ENCODE measurements at places on chromosomes 5 and 9.

GRCh38 chr5:172745838-172746237 is 25.2 kb downstream of the DUSP1 start:
- DNase-seq: no peak

GRCh38 chr9:38360839-38361472 is 31.5 kb upstream of the ALDH1B1 start:
- DNase-seq: no peak

GRCh38 chr5:71892641-71893365 is 173.7 kb downstream of the CARTPT start:
- no peak for DNase-seq

DNA sequence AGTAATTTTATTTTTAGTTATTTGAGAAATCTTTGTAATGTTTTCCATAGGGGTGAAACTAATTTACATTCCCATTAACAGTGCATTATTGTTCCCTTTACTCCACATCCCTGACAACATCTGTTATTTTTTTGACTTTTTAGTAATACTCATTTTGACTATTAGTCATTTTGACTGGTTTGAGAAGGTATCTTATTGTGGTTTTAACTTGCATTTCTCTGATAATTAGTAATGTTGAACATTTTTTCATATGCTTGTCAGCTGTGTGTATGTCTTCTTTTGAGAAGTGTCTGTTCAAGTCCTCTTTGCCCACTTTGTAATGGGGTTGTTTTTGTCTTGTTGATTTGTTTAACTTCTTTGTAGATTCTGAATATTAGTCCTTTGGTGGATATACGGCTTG is 27.5 kb downstream of the CCDC152 start:
- no peak for DNase-seq

- no peak for DNase-seq
Observed at GRCh38 chr5:317086-317811, 4.3 kb upstream of the AHRR start.

DNA sequence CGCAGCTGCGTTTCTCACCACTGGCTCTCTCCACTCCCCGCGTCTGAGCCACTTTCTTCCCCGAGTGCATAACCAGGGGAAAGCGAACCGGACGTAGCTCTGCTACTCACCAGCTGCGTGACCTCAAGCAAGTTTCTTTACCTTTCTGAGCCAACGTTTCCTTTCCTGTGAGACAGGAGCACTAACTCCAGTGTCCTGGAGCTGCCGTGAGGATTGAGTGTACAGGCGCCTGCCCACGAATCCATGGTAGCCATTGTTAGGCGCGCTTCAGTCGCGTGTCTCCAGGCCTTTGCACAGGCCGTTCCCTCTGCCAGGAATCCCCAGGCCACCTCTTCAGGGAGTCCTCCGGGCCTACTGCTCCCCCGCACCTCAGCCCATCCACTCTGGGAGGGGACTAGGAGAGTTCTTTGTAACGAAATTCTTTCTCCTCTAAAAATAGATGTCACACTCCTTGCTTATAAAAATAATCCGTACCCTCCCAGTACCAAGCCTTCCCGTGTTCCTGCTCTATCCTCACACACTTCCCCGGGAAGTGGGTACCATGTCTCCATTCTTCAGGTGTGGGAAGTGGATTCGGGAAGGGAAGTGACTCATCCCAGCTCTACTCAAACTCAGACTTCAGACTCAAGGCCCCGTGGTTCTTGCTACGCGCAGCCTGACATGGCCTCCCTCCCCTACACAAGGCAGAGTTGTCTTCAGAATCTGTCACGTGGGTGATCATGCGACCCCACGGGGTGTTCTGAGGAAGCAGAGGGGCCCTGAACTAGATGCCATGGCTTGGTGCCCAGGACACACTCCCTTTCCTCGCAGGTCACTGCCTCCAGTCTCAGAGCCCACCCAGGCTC is 16.1 kb upstream of the CRB2 start:
- no peak for DNase-seq

- DNase-seq: peak; percentile 83
Observed at GRCh38 chr5:33736510-33736909, 155.3 kb downstream of the ADAMTS12 start.

DNA sequence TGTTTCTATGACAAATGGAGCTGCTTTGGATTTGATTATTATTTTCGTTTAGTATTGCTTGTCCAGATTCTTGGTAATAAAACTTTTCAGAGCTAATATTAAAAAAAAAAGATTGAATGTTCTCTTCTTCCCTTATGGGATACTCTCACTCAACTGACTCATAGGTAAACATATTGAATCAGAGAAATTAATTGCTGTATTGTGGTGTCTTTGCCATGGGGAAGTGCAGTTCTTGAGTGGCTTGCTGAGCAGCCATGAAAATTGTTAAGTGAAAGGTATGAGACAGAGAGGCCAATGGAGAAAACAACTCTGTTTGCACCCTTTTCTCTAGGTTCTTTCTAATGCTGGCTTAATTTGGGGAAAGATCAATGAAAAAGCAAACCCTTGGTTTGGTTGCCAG is 149.9 kb upstream of the HMHB1 start:
- no peak for DNase-seq

DNA sequence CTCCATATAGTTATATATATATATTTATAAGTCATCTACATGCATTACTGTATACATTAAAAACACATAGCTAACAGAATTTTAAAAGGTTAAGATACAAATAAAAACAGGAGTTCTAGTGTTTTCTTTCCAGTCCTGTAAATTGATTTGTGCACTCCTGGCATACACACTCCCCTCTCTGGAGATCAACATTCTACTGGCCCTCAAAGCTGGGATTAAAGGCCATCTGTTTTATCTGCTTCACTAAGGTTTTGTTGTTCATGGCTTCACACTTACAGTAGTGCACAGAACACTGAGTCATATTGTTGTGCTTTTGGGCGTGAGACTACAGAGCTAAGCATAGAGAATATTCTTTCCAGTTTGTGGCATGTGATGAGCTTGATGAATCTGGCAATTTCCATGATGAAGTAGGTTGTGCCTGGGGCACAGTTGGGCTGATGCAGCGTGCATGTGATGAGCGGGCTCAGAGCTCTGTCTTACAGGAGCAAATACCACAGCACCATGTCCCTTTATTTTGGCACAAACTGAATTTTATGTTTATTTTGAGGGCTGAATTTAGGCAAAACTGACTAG is 98.2 kb downstream of the TAF11L14 start:
- DNase-seq: no peak

GRCh38 chr5:118698774-118699173 is 289.6 kb downstream of the DTWD2 start:
- no peak for DNase-seq

GRCh38 chr5:175824676-175825075 is 46.7 kb upstream of the CPLX2 start:
- DNase-seq: no peak

GRCh38 chr5:129461711-129462332 is 1.7 kb downstream of the ADAMTS19 start:
- no peak for DNase-seq

GRCh38 chr5:6736106-6736505 is 22.9 kb downstream of the TENT4A start:
- DNase-seq: no peak

- DNase-seq: no peak
Observed at GRCh38 chr9:109880276-109881169, 100.5 kb downstream of the PALM2AKAP2 start.

- no peak for DNase-seq
Observed at GRCh38 chr9:88753691-88754367, 218.9 kb downstream of the NXNL2 start.

- no peak for DNase-seq
Observed at GRCh38 chr5:139108063-139108824, 89.9 kb downstream of the SIL1 start.

- no peak for DNase-seq
Observed at GRCh38 chr9:32454280-32454679, 69.8 kb downstream of the ACO1 start.

- no peak for DNase-seq
Observed at GRCh38 chr5:123718238-123718637, 206.3 kb downstream of the CSNK1G3 start.

- DNase-seq: no peak
Observed at GRCh38 chr9:126157826-126158587, 168.6 kb upstream of the MVB12B start.

- DNase-seq: no peak
Observed at GRCh38 chr5:159837860-159838259, 78.4 kb upstream of the ADRA1B start.

DNA sequence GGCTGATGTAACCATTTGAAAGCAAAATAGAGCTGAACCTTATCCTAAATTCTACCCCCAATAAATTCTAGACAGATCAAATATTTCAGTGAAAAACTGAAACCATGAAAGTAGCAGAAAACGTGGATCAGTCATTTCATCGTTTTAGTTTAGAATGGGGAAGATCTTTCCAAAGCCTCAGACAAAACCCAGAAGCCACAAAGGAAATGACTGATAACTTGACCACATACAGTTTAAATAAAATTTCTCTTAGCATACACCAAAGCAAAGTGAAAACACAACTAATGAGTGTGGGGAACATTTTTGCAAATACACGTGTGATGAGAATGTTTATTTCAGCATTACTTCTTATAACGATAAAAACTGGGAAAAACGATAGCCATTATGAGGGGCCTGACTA is 284.8 kb downstream of the ADGRV1 start:
- no peak for DNase-seq

DNA sequence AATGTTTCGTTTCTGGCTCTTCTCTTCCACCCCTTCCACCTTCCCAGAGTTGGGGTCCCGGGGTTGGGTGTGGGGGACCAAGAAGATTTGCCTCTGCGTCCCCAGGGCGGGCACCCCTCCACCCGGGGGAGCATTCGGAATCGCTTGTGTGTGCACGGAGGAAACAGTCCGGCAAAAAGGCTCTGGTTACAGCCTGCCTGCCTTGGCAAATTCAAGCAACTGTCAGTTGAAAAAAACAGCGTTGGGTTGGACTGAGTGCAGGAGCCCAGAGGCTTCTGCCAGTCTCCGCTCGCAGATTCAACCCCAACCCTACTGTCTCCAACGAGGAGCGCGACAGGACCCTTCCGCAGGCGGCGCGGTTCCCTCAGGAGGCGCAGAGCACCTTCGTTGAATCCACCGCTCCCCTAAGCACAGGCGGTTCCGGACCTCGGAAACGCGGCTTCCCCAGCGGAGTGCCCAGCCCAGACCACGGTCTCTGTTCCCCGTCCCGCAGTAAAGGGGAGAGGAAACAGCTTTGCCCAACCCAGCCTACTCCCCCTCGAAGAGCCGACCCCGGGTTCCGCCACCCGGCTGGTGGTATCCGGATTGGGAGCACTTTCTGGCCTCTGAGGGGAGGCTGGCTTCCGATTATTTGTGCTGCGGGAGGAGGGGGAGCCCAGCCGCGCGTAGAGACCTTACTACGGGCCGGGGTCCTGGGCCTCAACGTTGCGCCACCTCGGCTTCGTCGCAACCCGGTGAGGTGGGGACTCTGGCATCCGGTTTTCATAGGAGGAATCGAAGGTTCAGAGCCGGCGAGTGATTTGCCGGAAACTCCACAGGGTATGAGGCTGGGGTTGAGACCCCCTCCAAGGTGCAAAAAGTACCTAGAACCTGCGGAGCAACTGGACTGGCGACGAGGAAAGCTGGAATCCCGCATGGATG is 9.6 kb downstream of the LHX6 start:
- no peak for DNase-seq

DNA sequence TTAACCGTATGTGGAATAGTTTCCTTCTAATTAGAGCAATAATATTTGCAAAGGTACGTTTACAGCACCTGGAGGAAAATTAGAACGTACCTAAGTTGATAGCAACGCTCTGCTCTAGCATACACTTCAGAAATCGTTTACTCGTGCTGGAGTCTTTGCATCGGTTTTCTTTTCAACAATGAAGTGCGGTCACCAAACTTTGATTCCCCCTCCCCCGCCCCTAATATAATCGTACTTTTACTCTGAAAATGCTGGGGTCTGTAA is 506 bp downstream of the ADAMTS19 start:
- peak; percentile 4 for DNase-seq

- no peak for DNase-seq
Observed at GRCh38 chr5:60066502-60066901, 173.0 kb upstream of the PDE4D start.

- DNase-seq: no peak
Observed at GRCh38 chr5:172303162-172303561, 19.6 kb upstream of the UBTD2 start.

- DNase-seq: no peak
Observed at GRCh38 chr5:156367597-156367996, 40.6 kb downstream of the SGCD start.

- no peak for DNase-seq
Observed at GRCh38 chr9:112757282-112757883, 6.8 kb downstream of the SNX30 start.

- DNase-seq: no peak
Observed at GRCh38 chr5:139954462-139954861, 88.6 kb downstream of the NRG2 start.

GRCh38 chr9:87099407-87099806 is 152.1 kb upstream of the GAS1 start:
- no peak for DNase-seq

- no peak for DNase-seq
Observed at GRCh38 chr5:127425037-127425436, 92.4 kb upstream of the PRRC1 start.

- DNase-seq: no peak
Observed at GRCh38 chr5:124751031-124751430, 4.6 kb upstream of the ZNF608 start.

DNA sequence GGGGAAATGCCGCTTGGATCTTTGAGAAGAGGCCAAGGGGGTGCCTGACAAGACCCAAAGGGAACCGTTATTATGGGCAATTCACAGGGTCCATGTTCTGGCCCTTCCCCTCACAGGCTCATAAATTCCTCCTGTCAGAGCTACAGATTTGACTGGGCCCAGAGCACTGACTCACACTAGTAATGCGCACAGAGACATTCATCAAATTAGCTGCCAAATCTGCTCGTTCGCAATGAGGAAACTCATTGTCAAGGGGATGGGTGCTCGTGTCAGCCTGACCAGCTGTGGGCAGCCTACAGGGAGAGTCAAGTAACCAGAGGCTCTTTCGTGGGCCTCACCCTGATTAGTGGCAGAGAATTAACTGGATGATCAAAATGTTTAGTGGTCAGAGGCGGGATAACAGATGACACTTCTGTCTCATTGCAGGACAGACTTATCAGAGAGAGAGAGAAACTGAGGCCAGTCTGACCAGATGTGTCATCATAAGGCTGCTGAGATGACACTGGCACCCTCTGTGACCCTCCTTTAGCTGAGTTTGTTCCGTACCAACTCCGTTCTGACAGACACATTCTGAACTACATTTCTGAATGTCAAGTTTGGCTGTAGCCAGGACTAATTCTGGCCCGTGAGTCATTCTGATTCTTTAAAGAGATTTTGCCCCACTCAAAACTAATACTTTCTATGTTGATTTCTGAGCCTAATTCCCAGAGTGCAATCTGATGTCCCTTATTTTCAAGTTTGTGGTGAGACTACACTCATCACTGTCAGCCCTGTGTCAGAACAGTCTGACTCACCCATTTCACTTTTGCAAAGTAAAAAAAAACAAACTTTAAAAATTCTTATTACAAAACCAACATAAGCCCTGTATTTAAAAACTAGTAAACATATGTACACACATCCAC is 377.1 kb downstream of the ACTL7B start:
- DNase-seq: no peak

Data from epithelial cell of proximal tubule (primary cell).